ENCODE measurements at places on chromosomes 3 and 15.

DNA sequence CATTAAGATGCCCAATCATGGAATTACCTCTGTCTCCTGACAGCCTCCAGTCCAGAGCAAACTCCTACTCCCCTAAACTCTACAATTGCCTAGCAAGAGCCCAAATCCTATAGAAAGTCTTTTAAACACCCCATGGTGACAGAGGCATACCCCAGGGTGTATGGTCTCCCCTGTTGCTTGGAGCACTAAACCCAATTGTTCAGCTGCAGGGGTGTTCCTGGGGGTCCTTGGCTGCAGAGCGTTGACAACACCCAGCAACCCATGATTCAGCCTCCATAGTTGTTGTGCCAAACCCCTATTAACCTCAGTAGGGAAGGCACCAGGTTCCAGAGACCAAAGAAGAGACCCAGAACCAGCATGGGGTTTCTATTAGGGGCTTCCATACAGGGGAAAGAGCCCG lies 41.8 kb upstream of the NEDD4 start:
- DNase-seq, result no peak

DNA sequence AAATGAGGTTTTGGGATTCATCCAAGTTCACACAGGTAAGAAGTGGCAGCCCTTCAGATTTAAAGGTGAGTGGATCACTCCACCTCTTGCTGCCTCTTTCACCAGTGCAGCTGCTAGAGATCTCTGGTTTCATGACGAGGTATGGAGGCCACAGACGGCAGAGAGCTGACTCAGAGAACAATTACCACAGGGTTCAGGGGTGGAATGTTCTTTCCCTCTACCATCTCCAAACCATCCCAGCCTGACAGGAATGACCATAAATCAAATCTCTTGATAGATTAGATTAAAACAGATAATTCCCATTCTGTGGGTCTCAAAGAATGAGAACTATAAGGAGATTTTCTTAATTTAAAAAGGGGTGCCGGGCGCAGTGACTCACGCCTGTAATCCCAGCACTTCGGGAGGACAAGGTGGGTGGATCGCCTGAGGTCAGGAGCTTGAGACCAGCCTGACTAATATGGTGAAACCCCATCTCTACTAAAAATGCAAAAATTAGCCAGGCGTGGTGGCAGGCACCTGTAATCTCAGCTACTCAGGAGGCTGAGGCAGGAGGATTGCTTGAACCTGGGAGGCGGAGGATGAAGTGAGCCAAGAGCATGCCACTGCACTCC lies 174.2 kb upstream of the ATP11B start:
- no peak for DNase-seq

GRCh38 chr3:187130346-187131066 lies 8.8 kb downstream of the RPL39L start:
- no peak for DNase-seq

- no peak for DNase-seq
Measured at GRCh38 chr3:146218880-146219866, 31.7 kb downstream of the PLSCR4 start.

- no peak for DNase-seq
Measured at GRCh38 chr3:165920984-165921383, 83.8 kb upstream of the BCHE start.

DNA sequence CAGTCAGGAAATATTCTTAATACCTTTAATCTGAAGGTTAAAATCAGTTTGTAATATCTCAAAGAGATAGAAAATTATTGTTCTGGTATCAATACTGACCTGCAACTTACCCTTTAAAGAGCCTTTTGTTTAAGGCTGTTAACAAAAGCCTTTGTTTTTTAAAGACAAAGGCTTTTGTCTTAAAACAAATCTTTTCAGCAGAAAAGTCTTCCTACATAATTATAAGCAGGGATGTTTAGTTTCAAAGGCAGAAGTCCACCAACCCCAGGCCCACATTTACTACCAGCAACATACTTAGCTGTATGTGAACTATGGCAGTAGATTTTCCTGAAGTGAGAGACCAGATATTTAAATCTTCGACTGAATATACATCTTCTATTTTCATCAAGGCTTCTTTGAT lies 36.2 kb downstream of the SLC30A4 start:
- DNase-seq, result no peak

- peak; percentile 27 for DNase-seq
Measured at GRCh38 chr3:14224895-14225294, 46.3 kb downstream of the LSM3 start.

Measured in ascending aorta (tissue), 2 donors.